ENCODE measurements at places on chromosomes 7 and 10.

- no peak for DNase-seq
Observed at GRCh38 chr10:79193694-79194382, 125.1 kb downstream of the ZMIZ1 start.

DNA sequence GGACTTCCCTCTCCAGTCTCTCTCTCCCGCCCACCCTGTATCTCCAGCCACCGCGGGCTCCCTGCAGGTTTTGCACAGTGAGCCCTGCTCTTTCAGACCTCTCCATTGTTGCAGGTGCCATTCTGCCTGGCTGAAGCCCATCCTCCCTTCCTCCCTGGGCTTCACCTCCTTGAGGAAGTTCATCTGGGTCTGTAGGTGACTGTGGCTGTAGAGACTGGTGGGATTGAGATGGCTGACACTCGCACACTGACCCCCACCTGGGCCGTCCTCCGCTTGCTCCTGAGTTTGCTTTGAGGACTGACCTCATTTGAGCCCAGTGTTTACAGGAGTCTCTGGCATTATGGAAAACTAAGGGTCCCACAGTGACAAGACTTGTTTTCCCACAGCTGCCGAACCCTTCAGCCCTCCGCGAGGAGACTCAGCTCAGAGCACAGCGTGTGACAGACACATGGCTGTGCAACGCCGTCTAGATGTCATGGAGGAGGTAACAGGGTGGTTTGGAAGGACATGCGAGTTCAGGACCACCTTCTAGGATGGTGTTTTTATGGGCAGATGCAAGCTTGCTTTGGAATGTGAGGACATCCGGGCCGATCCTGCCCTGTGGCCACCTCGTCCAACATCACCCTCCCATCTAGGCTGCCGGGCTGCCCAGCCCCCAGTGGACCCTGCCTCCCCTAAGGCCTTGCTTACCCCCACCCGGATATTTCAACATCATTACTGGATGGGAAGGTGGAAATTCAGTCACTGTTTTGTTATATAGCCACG, 9.3 kb downstream of the PLAC9 start:
- no peak for DNase-seq

GRCh38 chr10:113080925-113081229, 130.8 kb downstream of the TCF7L2 start:
- DNase-seq = no peak

DNA sequence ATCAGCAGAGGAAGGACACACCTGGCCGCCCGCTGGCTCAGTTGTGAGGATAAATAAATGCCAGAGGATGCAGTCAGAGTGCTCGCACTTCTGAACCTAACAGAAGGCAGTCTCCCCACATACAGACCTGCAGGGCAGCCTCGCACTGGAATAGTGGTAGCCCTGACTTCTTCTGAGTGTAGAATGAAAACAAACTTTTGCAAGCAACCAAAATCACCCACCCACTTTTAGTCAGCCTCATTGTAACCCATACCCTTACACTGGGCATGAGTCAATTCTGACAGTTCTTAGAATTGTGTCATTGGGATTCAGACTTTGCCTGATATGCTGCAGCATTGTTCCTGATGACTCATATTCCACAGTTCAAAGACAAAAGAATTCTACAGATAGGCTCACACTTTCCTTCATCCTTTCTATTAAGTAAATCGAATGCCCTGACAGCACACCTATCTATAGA, 167.0 kb upstream of the CDK1 start:
- DNase-seq = no peak

DNA sequence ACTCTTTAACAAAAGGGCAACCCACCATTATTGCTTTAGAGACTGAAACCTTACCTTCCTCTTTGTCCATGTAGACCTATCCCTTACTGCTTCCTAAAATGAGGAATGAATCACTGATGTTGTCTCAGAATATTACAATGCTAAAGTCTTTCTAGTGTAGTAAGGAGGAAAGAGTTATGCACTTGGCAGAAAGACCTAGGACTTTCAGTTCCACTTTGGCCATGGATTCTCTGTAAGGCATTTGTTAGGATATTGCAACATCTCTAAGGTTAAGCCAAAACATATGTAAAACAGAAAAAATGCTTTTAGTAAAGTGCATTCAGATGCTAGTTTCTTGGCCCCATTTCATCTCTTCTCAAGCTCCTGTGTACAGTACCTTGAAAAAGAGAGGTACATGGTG, 230.9 kb downstream of the PARD3 start:
- DNase-seq = no peak

DNA sequence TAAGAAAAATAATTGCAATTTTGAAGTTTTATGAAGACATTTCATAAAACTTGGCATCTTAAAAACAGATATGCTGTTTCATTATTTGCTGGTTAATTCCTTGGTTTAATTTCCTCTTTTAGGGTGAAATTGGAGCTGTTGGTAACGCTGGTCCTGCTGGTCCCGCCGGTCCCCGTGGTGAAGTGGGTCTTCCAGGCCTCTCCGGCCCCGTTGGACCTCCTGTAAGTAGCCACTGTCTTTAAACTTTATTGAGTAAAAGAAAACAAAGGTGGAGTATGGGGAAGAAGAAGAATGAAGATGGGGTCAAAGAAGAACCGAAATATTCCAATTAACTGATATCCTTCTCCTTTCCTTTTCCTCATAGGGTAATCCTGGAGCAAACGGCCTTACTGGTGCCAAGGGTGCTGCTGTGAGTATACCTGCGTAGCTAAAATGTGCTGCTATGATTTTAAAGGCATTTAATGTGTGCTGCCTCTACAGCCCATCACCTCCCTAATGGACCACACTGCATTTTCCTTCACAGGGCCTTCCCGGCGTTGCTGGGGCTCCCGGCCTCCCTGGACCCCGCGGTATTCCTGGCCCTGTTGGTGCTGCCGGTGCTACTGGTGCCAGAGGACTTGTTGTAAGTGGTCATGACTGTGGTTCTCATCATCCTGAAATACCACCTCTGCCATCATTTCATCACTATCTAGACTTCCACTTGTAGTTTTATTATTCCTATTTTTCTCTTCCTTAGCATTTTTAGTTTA, 14.7 kb downstream of the COL1A2 start:
- DNase-seq = no peak

GRCh38 chr10:24561453-24561852, 162.2 kb downstream of the ARHGAP21 start:
- no peak for DNase-seq

GRCh38 chr7:88756802-88757201, 2.7 kb upstream of the ZNF804B start:
- DNase-seq = no peak

DNA sequence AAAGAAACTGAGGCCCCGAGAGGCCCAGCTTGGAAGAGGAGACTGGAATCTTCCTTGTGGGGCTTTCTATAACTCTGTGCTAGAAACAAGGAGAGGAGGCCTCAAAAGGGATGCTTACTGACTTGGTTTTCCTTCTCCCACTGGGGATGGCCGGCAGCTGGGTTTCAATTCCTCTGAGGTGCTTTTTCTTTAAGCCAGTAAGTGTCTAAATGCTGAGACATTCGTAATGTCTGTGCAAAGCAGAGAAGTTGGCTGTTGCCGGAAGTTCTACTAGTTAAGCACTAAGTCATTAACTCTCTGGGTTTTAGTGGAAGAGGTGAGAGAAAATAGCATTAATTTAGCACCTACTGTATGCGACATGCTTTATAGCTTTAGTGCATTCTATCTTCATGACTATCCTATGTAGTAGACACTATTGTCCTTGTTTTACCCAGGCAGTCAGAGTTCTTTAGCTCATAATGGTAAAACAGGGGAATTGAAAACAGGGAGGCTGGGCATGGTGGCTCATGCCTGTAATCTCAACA, 135.2 kb downstream of the RGS10 start:
- no peak for DNase-seq

DNA sequence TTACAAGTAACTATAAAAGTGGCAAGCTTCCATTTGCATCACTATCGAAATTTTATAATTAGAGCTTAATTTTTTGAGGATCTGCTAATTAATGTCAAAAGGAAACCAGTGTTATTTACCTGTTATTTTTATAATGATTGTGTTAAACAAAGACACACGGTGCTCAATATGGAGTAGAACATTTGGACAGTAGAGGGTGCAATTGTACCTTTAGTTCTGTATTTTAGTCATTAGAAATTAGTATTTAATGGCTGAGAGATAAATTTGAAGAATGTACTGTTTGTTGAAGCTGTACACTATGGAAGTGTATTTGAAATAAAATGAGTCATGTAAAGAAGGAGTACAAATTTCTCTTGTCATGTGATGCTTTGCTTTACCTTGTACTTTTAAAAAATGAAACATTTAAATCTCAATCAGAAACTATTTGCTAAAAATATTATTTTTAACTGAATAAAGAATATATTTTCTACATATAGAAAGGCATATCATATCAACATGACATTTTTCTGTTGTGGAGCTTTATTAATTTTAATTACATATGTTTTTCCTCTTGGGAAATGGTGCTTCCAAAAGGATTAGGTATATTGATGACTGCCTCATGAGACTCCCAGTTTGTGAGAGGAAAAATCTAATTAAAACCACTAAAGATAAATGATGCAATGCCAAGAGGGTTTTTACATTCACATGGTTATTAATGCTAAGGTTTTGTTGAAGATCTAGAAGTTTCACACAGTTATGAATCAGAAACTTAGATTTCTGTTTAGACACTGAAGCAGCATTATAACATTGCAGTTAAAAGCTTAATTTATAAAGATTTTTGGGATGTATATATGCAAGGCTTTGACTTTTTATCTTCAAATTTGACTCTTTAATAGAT, 10.4 kb upstream of the PRKG1 start:
- DNase-seq = no peak

DNA sequence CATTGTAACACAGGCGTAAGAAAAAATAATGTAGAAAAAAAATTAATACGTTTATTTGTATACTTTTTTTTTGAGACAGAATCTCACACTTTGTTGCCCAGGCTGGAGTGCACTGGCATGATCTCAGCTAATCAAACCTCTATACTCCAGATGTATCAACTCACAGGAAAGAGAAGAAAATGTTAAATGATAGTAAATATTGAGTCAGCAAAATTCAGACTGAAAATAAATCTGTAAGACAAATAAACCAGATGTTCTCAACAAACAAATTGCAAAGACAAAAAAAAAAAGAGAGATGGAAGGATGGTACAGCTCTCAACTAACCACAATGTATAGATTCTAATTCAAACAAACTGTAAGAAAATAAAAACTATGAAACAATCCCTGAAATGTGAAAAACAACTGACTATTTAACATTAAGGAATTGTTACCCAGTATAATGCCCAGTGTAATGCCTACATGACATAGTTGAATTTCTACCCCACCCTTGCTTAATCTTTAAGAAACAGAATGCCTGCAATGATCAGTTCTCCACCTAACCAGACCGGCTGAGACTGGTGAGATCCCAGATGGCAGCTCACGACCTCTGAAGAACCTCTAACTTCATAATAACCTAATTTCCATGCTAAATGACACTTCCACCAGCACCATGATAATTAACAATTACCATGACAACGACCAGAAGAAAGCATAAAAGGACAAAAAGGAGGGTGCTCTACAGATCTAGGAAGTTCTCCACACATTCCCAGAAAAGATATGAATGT, 272.0 kb upstream of the GNAI1 start:
- no peak for DNase-seq

DNA sequence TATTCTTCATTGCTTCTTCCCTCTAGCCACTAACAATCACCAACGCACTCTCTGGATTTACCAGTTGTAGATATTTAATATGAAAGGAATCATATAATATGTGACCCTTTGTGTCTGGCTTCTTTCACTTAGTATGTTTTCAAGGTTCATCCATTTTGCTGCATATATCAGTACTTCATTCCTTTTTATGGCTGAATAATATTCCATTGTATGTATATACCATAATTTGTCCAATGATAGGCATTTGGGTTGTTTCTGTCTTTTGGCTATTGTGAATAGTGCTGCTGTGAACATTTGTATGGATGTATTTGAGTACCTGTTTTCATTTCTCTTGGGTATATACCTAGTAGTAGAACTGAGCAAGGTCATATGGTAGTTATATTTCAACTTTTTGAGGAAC, 7.3 kb downstream of the AKAP9 start:
- no peak for DNase-seq

DNA sequence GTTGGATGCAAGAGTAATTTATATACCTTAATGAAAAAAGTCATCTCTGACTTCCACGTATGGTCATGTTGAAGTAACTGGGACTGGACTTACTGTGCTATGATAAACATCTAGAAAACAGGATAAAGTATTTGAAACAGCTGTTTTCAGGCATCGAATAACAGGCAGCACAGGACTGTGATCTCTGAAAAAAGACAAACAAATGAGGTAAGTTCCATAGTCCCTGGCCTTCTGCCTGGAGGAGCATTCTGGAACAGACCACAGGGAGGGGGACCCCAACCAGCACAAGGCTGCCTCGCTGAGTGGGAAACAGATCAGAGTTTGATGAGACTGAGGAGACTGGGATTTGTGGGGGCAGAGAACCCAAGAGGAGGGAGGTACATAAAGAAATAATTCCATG, 89.1 kb upstream of the HABP2 start:
- no peak for DNase-seq

DNA sequence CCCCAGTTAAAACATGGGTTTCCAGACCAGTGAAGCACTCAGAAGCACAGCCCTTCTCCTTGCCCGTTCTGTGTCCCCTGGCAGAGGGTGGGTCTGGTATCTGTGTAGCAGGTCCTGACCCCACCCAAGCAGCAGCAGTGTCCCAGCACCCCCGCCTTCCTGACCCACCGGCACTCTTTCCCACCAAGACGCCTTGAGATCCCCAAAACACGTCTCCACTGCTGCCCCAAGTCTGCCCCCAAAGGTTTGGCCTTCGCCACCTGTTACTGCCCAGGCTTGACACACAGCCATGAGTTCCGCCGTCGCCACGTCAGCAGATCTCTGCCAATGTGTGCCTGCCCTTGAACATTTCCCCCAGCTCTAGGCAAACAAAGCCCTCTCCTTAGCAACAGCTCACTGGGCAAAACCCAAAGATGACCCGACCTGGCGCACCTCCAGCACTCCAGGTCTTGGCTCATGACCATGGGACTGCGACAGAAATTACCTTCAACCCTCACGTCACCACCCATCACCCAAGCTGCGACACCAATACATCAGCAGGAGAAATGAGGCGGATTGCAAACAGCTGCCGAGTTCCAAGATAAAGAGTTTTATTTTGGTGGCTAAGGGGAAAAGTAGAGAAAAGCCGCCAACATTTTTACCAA, 75.6 kb downstream of the CTBP2 start:
- DNase-seq = no peak

DNA sequence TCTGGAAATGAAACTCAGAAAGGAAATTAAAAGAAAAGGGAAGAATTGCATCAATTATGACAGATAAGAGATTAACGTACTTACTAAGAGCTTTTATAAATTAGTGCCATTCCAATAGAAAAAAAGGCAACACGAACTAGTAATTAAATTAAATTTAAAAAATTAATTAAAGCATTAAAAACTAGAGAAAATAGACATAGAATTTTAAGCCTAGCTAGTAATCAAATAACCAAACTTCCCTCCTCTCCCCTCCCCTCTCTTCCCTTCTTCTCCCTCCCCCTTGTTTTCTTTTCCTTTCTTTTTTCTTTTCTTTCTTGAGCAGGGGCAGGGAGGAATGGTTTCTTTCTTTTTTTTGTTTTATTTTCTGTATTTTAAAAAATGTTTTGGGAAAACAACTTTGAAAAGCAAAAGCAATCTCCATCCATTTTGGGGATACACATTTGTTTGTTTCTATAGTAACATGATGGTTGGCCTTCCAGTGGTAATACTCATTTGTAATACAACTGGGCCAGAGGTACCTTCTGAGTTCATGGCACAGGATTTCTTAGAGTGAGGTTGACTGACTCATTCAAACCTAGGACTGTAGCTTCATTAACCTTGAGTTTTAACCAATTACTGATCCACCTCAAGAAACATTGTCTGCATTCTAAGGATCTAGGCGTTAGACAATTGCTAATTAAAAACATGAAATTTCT, 132.6 kb downstream of the ST7 start:
- no peak for DNase-seq

- no peak for DNase-seq
Observed at GRCh38 chr7:122885583-122886356, 490 bp downstream of the CADPS2 start.

All from esophagus squamous epithelium (tissue), 5 donors.